Activated CD4-positive, alpha-beta T cell treated with anti-CD3 and anti-CD28 coated beads, Interleukin-10, Interleukin-2, amounts not matched to agents 100 ng/mL and 50 ng/mL, durations not matched to agents 16 hours and 8 hours (primary cell): ENCODE measurements at places on chromosomes 1 and 21.

DNA sequence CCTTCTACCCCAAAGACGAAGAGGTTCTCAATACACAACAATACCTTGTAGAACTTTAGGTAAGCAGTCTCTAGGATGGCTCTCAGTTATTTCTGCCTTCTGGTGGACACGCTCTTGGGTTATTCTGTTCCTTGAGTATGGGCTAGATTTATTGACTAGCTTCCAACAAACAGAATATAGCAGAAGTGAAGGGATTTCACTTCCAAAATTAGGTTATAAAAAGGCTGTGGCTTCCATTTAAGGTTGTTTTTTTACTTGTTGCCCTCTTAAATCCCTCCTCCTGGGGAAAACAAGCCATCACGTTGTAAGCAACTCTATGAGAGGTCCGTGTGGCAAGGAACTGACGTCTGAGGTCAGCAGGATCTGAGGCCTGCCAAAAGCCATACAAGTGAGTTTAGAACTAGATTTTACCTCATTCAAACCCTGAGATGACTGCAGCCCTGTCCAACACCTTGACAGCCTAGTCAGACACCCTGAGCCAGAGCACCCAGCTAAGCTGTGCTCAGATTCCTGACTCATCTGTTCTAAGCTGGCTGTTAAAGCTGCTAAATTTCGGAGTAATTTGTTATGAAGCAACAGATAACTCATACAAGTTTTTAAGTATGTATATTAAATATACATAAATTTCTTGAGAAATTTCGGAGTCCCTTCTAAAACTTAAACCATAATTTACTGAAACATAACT lies 12.7 kb downstream of the SSX2IP start:
- DNase-seq: no peak

- DNase-seq: no peak
These were observed 122.8 kb upstream of the RAB4A start for GRCh38 chr1:229148041-229148671.

- DNase-seq: peak; percentile 62
These were observed 354.0 kb upstream of the DUSP10 start for GRCh38 chr1:222095606-222096475.

GRCh38 chr1:13543451-13544220 lies 29.8 kb upstream of the LRRC38 start:
- no peak for DNase-seq

GRCh38 chr1:233090746-233091494 lies 140.5 kb downstream of the NTPCR start:
- DNase-seq: no peak

DNA sequence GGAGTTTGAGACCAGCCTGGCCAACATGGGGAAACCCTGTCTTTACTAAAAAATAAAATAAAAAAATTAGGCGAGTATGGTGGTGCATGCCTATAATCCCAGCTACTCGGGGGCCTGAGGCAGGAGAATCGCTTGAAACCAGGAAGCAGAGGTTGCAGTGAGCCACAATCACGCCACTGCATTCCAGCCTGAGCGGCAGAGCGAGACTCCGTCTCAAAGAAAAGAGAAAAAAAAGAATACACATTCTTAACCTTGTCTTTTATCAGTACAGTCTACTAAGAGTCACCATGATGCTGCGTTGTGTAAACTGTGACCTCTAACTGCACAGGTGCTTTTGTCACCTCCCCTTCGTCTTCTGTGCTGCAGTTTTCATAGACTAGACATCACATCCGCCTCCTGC lies 37.2 kb downstream of the PCNT start:
- no peak for DNase-seq

DNA sequence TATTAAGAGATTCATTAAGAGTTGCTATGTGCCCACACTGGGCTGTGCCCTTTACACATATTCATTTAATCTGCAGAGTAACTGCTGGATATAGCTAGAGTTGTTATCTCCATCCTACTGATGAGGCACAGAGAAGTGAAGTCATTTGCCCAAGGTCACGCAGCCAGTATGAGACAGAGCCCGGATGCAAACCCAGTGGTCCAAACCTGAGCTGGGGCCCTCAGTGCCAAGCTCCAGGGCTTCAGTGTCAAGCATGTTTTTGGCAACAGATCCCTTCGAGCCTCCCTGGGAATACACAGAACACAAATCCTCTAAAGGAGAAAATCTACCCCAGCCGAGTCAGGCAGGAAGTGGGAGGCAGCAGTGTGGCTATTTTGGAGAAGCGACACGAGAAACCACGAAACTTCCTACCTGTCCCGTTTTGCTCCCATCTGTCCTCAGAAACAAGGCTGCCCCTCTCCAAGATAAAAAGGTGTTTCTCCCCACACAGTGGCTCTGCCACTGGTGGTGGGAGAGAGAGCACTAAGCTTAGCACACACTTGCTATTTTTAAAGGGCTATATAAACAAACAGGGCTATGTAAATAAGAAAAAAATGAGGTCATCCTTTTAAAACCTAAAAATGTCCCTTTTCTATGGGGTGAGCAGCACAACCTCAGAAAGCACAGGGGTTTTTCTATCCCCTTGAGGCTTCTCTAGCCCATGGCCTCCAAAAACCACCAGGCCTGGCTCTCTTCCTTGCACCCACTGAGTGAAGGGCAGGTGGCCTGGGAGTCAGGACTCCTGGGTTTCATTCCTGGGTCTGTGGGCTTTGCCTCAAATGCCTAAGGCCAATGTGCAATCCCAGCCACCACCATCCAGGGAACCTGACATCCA lies 138.6 kb upstream of the EDN2 start:
- no peak for DNase-seq

DNA sequence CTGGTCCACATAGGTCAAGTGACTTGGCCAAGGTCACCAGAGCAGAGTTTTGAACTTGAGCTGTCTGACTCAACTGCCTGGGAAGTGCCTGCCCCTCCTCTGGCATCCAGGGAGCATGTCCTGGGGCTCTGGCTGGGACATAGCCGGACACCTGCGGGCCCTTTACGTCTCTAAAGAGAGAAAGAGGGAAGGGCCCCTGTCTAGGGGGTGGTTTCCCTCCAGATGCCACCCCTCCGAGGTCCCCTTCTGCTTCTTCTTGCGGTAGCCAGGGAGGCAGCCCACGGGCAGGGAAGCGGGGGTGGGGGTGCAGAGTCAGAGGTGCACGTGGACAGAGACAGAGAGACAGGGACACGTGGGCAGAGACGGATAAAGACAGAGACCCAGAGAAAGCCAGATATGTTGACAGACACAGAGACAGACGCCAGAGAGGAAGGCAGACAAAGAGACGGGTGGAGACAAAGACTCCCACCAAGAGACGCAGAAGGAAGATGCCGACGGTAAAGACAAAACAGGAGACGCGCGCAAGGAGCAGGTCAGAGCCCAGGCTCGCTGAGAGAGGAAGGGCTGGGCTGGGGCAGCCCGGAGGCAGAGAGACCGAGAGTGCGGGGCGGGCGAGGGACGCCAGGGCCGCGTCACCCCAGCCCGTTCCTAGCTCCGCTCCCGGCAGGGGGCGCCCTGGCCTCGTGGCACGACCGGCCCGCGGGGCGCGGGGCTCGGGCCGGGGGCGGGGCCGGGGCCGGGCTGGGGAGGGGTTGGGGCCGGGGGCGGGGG lies 458 bp upstream of the ALPL start:
- DNase-seq: peak; percentile 66

- DNase-seq: peak; percentile 84
These were observed 35.3 kb upstream of the BCAR3 start for GRCh38 chr1:93716941-93717368.

GRCh38 chr1:17423781-17424245 lies 15.7 kb downstream of the RCC2 start:
- DNase-seq: no peak

DNA sequence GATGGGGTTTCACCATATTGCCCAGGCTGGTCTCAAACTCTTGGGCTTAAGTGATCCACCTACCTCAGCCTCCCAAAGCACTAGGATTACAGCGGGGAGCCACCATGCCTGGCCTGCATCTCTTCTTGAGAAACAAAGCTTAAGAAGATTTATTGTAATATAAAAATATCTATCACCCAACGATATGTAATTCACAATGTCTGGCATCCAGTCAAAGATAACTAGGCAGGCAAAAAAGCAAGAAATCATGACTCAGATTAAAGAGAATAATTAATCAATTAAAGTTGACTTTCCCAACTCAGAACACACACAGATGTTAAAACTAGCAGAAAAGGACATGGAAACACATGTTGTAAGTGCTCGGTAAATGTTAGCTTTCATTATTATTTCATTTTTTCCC lies 26.5 kb upstream of the POU2F1 start:
- DNase-seq: no peak

DNA sequence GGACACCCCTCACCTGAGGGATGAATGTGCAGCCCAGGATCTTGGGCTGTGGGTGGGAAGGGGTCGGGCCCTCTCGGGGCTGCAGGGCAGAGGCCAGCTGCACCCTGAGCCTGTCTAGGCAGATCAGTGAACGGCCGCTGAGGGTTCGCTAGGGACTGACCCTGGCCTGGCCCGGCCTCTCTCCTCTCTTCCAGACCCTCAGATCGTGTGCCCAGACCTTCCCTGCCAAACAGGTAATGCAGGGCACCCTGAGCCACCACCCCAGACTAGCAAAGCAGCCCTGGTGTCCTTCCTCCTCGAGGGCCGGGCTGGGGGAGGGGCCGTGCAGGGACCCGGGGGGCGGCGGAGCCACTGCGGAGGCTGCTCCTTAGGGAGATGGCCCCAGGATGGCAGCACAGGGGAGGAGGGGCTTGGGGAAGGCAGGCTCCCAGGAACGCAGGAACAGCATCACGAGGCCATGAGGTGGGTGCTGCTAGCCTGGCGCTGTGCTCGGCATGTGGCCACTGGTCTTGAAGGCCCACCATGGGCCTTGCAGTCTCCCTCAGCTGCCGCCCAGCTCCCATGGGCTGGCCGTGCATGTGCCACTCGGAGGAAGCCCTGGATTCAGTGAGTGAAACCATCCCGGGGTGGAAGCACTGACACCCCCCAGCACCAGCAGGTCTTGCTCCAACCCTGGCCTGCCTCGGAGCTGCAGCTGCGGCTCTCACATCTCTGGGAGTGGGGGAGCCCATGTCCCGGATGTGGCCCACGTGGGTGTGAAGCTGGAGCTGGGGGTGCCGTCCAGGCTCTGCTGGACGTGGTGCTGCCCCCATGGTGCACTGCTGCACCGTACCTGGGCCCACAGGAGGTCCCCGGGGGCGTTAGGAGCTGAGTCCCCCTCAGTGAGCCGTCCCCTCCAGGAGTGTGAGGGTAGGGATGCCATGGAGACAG lies 28.7 kb downstream of the COL6A2 start:
- DNase-seq: no peak

GRCh38 chr1:44417351-44418021 lies 12.4 kb downstream of the RNF220 start:
- DNase-seq: no peak

- DNase-seq: peak; percentile 63
These were observed 60.2 kb upstream of the ID3 start for GRCh38 chr1:23619299-23620188.

GRCh38 chr1:68287241-68287640 lies 54.9 kb upstream of the WLS start:
- no peak for DNase-seq

GRCh38 chr1:21449906-21450305 lies 10.0 kb downstream of the NBPF3 start:
- no peak for DNase-seq

GRCh38 chr1:8720347-8720746 lies 97.1 kb downstream of the RERE start:
- DNase-seq: no peak

GRCh38 chr1:98287626-98288025 lies 366.8 kb upstream of the DPYD start:
- DNase-seq: no peak

GRCh38 chr1:159981351-159982055 lies 27.5 kb upstream of the SLAMF9 start:
- DNase-seq: no peak

GRCh38 chr1:165960136-165960535 lies 132.7 kb downstream of the UCK2 start:
- DNase-seq: no peak

GRCh38 chr1:180652792-180653191 lies 21.0 kb downstream of the XPR1 start:
- no peak for DNase-seq

DNA sequence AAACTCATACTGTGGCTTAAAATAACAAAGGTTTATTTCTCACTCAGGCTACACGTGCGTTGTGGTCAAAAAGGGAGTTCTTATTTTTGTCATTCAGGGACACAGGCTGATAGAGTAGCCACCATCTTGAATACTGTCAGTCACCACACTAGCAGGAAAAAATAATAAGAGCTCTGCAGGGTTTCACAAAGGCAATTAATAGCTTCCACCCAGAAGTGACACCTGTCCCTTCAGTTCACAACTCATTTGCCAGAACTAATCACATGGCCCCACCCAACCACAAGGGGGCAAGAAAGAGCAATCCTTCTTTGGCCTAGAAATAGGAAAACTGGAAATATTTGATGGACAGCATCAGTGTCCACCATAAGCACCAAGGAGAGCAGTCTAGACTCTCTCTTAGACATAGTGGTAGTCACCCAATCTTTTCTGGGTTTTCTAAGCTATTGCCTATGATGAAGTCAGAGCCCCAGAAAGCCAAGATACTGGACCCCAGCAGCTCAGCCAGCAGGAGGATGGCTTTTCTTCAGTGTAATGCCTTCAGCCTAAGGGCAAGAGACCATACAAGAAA lies 8.2 kb downstream of the HAPLN2 start:
- peak; percentile 39 for DNase-seq

- DNase-seq: no peak
These were observed 244.9 kb downstream of the DISC1 start for GRCh38 chr1:231871471-231871870.

GRCh38 chr1:243559575-243560162 lies 290.4 kb downstream of the AKT3 start:
- DNase-seq: no peak

DNA sequence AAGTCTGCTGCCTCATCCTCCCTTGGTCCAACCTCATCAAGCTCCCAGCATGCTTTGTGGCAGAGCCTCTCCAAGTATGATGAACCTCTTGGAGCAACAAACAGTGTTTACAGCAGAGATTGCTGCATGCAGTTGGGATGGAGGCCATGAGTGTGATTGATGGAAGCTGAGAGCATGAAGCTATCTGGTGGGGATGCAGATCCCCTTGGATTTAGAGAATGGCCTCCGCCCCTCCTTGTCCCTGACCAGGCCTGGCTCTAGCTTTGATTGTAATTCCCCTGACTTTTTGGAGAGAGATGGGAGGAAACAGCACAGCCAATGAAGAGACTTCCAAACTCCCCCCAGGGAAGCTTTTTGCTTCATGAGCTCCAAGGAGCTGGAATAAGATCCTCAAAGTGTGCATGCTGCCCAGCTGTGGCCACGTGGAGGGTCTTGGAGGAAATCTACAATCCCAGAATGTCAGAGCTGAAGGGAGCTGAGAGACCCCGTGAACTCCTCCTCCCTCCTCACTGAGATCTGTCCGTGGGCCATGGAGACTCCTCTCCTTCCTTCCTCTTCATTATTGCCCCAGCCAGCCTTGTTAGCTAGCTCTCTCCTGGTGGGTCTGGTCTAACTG lies 165.3 kb upstream of the USP24 start:
- no peak for DNase-seq

DNA sequence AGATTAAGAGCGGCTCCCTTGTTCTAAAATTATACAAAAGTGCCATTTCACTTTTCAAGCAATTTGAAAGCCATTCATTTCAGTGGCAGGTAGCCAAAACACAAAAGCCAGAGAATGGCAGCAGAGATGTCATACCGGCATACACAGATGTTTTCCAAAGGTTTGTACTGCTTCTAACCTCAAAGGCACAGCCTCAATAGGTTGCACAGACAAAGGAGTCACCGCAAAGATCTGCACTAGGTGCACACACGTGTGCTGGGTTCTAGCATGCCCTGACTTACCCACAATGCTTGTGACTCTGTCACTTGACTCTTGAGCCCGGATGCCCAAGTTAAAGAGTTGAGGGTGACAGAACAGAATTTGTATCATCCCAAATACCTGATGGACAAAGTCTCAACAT lies 448.9 kb upstream of the ADGRL2 start:
- no peak for DNase-seq
